GM12864 (cell line): ENCODE measurements at places on chromosomes 5 and 9.

- no peak for DNase-seq
Observed at GRCh38 chr5:27312291-27312893, 274.0 kb upstream of the CDH9 start.

GRCh38 chr5:132830436-132831094, at the start of gene SHROOM1:
SHROOM1 (minus strand) TSS chr5:132830647; CDS start chr5:132826140, 4,507 bp downstream.
- DNase-seq: no peak

DNA sequence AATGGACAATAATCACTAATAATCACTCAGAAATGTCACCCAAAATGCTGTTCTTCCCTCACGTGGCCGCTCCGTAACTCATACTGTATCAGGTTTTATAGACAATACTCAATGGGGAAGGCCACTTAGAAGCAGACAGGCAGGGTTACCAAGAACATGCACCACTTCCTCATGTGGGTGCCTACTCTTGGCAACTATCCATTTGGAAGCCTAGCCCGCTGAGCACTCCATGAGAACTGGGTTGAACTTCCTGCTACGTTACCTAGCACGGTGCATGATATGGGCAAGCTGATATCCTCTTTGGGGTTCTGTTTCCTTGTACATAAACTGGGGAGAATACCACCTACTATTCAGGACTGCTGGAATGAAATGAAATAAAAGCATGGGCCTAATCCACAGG, 14.3 kb downstream of the DAP start:
- DNase-seq: no peak

DNA sequence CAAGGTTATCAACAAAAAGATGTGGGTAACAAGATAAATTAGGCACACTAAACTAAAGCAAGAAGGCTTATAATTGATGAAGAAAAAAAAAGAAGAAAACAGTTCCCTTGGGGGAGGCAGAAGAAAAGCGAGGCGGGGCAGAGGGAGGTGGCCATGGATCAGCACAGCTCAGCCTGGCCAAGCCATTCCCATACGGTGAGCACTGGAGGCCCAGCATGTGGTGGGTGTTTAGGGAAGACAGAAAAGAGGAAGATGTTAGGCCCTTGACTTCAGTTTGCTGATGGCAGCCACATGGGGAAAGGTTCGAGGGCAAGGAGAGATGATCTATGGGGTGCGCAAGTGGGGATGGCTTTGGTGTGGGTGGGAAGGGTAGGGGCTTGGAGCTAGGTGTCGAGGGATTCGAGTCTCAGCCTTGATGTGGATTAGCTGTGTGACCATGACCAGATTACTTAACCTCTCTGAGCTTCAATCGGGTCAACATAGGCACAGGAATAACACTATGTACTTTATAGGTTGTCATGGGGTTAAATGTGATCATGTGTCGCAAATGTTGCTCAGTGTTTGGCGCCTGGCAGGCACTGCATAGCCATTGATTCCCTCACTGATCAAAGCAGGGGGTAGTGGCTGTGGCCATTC, 10.3 kb upstream of the STC2 start:
- no peak for DNase-seq

DNA sequence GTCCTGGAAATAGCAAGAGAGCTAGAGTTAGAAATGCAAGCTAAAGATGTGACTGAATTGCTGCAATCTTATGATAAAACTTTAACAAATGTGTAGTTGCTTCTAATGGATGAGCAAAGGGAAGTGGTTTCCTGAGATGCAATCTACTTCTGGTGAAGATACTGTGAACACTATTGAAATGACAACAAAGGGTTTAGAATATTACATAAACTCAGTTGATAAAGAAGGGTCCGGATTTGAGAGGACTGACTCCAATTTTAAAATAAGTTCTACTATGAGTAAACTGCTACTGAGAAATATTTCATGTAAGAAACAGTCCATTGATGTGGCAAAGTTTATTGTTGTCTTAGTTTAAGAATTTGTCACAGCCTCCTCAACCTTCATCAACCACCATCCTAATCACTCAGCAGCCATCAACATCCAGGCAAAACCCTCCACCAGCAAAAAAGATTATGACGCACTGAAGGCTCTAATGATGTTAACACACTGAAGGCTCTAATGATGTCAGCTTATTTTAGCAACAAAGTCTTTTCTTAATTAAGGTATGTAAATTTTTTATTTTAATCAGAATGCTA, 376.2 kb downstream of the CDH10 start:
- no peak for DNase-seq

DNA sequence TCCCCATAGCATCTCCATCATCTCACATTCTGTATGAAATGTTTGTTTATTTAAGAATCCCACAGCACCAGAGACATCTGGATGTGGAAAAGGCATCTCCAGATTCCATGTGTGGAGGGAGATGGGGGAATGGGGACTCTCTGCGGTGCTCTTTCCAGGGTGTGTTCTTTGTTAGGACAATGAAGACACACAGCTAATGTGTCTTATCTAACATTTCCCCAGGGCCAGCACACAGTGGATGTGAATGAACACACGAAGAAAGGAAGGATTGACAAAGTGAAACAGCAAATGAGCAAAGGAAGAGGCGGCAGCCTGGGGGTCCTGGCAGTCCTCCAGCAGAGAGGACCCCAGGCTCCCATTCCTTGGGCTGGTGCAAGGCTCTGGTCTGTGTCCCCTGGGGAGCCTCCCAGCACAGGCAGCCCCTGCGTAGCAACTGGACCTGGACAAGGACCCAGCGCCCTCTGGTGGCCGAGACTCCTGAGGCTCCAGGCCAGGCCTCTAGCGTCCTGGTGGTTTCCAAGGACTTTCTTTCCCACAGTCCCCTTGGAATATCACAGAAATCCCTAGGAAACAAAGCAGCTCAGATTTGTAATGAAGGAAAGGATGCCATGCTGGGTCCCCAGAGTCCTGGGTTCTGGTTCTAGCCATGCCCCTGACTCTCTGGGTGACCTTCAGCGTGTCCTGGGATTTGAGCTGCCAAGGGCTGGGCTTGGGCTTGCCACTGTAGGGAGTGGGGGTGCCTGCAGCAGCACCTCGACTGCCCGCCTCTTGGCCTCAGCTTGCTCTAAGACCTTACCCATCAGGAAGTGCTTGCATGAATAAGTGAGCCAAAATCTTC, 3.5 kb upstream of the PDLIM7 start:
- no peak for DNase-seq

- DNase-seq: no peak
Observed at GRCh38 chr5:105836268-105836667, 1834.5 kb downstream of the EFNA5 start.

- no peak for DNase-seq
Observed at GRCh38 chr5:107538331-107538730, 132.4 kb downstream of the EFNA5 start.

DNA sequence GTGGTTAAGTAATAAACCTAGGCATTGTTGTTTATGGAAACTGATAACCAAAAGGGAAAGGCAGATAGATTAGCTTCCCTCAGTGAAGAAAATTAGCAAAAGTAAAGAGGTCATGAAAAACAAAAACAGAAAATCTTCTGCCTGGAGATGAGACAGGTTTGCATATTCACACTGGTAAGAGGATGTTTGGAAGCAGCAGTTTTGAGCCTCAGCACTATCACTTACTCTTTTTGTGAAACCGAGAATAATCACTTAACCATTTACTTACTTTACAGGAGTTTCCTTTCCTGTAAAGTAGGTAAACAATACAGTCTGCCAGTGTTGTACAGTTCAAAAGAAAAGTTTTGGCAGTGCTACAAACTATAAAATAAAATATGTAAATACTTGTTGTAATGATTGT, 35.5 kb upstream of the EMB start:
- peak; percentile 18 for DNase-seq

GRCh38 chr5:2832394-2832793, 80.9 kb upstream of the IRX2 start:
- DNase-seq: no peak

- no peak for DNase-seq
Observed at GRCh38 chr5:85293145-85293785, 908.6 kb upstream of the EDIL3 start.

GRCh38 chr9:111187376-111187775, 142.6 kb downstream of the OR2K2 start:
- DNase-seq: no peak

- no peak for DNase-seq
Observed at GRCh38 chr5:10652606-10653005, 88.7 kb downstream of the ANKRD33B start.

DNA sequence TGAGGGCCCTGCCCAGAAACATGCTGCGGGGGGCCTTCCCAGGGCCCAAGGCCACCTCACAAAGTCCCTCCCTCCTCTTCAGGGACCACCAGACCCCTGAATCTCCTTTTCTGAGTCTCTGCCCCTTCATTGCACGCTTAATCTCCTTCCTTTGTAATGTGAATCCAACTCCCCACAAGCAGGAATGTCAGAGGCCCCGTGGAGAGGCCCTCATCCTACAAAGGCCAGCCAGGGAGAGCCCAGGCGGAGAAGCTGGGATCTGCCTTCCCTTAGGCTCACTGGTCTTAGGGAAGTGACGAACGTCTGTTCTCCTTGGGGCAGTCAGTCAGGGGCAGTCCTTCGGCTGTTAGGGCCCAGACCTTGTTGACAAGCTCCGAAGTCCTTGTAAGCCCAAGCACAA, 2.3 kb downstream of the SMIM33 start:
- no peak for DNase-seq

DNA sequence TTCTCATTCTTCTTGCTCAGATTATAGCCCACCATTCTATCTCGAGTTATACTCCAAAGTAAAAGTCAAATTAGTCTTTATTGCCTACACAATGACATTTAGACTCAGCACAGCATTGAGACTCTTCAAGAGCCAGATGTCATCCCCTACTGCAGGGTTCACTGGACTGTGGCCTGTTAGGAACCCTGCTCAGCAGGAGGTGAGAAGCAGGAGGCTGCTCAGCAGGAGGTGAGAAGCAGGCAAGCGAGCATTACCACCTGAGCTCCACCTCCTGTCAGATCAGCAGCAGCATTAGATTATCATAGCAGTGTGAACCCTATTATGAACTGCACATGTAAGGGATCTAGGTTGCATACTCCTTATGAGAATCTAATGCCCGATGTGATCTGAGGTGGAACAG, 12.7 kb upstream of the LIFR start:
- DNase-seq: no peak

- DNase-seq: peak; percentile 86
Observed at GRCh38 chr9:133144142-133144903, 19.4 kb downstream of the GBGT1 start.

DNA sequence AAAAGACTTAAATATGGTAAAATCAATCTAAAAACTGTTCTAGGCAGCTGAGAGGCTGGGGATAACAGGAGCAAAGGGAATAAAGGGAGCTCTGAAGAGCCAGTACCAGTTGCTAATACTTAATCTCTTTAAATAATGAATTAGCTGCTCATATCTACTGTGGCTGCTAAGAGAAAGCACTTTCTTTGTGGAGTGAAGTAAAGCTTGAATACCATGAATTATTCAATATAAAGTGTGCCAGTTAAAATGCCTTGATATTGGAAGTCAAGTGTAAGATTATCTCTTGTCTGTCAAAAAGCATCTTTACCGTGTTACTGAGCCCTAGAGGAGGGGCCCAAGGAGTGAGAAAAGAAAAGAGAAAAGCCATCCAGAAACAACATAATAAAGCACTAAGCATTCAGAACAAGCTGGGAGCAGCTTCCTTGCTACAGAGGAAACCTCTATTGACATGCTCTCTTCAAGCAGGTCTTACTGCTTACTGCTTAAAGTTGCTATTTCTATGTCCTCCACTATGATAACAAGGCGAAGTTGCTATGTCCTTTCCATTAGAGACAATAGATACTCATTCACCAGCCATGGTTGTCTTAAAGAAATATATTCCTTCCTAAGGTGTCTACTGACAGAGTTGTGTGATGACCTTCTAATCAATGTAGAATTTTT, 297.4 kb downstream of the CETN3 start:
- DNase-seq: no peak

- no peak for DNase-seq
Observed at GRCh38 chr5:64397552-64397951, 108.3 kb upstream of the RGS7BP start.

DNA sequence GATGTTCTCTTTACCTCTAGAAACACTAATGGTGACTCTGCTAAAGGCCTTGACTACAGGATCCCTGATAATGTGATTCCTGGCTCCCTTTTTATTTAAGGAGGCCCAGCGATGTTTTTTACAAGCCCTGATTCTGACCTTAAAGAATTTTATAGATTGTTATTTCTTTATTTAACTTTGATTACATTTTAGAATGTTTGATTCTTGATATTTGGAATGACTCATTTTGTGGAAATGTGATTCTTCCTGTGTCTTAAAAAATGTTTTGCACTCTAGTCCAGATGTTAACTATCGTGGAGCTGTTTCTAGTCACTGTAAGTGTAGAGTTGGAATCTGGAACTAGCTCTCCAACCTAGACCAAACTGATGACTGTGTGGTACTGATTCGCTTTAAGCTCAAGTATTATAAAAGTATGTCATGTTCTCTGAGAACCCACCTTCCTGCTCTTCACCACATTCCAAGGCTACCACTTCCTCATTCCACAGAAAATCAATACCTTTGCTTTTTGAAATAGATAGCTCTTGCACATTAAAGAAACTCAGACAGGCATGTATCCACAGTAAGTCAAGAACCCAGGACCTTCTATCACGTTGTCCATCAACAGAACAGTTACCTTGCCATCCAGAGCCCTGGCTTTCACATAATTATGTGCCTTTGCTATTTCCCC, 65.2 kb downstream of the JMY start:
- DNase-seq: no peak

DNA sequence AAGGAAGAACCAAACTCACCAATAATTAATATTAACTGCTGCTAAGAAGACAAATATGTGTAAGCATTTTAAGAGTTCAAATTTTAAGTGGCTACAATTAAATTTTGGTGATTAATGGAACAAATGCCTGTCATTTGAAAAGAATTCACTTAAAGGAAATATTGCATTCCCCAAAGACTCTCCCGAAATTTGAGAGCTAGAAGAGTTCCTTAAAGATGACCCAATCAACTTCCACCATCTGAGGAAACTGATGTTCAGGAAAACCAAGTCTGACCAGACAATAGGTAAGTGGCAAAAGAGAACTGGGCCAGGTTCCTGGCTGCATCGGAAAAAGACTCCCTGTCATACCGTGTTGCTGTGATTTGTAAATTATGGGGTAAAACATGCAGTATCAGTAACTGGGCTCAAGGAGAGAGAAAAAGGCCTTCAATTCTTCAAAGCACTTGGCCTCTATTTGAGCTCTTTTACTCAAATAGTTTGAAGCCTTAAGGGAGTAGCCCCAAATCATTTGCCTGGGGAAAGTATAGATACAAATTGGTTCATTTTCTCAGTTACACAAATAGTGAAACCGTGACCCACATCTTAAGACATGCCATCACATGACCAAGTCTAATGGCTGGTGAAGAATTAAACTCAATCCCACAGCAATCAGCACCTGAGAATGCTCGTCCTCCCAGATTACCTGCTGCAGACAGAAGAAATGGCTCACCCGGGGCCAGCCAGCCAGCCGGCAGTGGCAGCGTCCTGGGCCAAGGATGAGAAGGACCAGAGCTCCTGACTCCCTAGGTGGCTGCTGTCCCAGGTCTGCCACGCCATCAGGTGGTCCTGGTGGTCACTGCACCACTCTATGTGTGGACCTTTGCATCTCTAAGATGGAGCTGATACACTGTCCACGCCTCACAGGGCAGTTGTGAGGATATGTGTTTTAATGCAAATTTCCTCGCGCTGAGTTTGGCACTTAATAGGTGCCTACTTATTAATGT, 162.9 kb downstream of the TTLL11 start:
- no peak for DNase-seq
